ENCODE measurements at places on chromosomes 6 and 20.
A peak's percentile ranks its signal among the peaks of the same experiment; 100 is the strongest.

- DNase-seq = no peak
Observed at GRCh38 chr20:38649275-38649891, 47.8 kb downstream of the ARHGAP40 start.

DNA sequence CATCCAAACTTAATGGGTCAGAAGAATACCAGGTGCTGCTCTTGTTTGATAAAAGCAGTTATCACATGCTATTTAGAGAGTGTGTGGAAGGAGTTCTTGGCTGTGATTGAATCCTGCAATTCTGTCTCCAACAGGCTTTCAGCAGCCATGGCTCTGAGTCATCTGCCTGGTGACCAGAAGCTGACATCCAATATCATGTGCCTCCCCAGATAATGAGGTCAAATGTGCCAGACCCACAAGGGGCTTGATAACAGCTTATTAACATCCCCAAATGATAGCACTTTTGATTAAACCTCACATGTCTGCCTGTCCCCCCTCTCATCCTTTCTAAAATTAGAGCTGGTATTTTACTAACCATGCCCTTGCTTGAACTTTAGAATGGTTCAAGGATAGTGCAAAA lies 175.7 kb upstream of the PLN start:
- no peak for DNase-seq

GRCh38 chr6:163415620-163416556 lies 1.4 kb downstream of the QKI start:
- peak; percentile 30 for DNase-seq

DNA sequence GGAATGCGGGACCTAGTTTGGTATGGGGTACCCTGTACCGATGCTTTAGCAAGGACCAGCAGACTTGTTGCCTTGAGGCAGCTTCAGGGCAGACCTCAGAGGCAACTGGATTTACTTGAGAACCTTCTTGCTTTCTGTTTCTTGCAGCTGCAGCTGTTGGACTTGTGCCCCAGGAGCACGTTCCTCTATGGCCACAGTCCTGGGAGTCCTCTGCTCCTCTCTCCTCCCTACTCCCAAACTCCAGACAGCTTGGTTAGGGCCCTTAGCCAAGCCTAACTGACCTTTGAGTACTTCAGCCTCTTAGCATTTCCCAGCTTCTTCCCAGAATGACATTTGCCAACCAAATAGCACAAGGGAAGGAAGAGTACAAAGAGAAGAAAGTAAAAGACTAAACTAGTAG lies 34.7 kb downstream of the GHRH start:
- no peak for DNase-seq

GRCh38 chr6:41371992-41372831 lies 36.8 kb downstream of the NCR2 start:
- DNase-seq = no peak

DNA sequence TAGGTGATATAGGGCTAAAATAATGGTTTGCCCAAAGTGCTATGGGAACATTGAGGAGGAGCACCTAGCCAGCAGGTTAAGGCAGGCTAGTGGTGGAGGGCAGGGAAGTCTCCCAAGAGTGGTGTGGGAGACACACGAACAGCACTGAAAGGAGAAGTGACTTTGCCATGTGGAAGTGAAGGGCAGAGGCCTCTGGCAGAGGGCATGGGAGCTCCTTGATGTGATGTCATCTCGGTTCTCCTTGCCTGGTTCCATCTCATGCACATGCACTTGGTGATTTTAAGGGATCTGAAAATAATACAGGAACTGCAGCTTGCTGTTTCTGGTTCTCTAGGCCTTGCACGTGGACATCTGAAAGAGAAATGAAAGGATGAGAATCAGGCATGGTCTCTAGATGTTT lies 4.7 kb upstream of the MAP3K4 start:
- DNase-seq = no peak

- no peak for DNase-seq
Observed at GRCh38 chr6:144262470-144263369, 22.4 kb upstream of the UTRN start.

DNA sequence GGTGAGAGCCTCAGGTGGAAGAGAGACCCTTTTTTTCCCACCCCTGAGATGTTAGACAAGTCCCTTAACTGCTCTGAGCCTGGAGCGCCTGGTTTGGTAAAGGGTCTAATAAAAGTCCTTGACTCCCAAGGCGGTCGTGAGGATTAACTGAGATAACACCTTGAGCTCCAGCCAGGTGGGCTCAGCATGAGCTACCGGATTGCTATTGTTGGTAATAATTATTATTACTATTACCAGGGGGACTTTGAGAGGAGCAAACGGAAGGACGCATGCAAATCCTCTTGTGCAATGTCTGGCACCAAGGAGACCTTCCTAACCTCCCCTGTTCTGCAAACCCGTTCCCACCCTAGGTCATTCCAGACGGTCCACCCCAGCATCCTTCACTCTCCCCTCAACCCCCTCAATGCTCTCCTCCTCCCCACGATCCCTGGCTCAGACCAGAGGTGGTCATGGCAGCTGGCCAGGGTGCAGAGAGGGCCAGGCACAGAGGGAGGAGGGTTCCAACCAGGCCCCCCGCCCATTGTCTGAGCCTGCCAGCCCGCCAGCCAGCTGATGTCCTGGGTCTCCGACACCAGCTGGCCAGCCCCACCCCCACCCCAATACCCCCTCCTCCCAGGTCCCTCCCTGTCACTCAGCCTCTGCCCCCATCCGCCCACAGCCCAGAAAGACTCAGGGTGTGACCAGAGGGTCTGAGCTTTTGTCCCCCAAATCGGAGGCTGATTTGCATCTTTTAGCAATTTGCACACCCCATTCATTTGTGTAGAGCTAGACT lies 14.3 kb upstream of the CBFA2T2 start:
- DNase-seq = no peak

DNA sequence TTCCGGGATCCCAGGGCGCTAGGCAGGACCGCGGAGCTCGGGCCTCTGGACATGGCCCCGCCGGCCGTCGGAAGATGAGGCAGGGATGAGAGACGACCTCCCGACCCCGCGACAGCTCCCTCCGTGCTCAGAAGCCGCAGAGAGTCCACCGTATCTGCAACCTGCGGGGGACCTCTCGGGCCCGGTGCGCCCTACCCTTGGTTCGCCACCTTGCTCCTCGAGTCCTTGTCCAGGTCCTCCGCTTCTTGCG lies 301 bp downstream of the PPP1R3D start:
- no peak for DNase-seq

DNA sequence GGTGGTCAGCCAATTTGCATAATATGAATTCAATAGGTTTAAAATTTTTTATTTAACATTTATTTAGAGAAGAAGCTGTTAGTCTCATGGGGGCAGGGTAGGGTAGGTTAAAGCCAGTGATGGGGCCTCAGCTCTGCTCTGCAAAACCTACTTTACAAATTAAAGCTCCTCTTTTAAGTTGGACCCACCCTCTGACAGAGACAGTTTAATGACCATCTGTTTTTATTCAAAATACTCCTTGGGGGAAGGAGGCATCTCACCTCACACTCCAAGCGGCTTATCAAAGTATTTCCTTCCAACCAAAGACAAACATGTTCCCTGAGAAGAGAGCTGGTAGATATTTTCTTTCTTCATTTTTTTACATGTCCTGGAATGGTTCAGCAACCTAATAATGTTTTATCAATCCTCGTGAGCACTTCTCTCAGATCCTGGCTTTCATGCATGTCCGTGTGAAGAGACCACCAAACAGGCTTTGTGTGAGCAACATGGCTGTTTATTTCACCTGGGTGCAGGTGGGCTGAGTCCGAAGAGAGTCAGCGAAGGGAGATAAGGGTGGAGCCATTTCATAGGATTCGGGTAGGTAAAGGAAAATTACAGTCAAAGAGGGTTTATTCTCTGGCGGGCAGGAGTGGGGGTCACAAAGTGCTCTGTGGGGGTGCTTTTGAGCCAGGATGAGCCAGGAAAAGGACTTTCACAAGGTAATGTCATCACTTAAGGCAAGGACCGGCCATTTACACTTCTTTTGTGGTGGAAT lies 184.7 kb downstream of the GJA1 start:
- DNase-seq = no peak

- DNase-seq = no peak
Observed at GRCh38 chr6:85015396-85015990, 251.1 kb upstream of the TBX18 start.

DNA sequence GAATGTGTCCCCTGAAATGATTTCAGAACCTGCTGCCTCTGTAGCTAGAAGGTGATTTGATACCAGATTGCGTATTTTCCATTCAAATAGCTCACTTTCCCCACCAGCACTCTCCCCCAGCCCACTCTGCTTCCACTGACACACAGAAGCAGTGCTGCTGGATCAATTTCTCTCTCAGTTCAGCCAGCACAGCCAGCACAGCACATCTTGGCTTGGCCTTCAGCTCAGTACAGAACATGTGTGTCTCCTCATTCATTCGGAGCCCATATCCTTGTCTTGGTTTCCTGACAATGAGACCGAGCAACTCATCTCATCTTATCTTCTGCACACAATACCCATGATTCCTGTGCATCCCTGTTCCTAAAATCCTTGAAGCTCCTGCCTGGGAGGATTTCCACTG lies 33.8 kb upstream of the CD83 start:
- no peak for DNase-seq

- no peak for DNase-seq
Observed at GRCh38 chr20:4167261-4168021, 152.1 kb upstream of the RNF24 start.

- DNase-seq = peak; percentile 60
Observed at GRCh38 chr20:34515484-34516246, 557 bp upstream of the DYNLRB1 start.

DNA sequence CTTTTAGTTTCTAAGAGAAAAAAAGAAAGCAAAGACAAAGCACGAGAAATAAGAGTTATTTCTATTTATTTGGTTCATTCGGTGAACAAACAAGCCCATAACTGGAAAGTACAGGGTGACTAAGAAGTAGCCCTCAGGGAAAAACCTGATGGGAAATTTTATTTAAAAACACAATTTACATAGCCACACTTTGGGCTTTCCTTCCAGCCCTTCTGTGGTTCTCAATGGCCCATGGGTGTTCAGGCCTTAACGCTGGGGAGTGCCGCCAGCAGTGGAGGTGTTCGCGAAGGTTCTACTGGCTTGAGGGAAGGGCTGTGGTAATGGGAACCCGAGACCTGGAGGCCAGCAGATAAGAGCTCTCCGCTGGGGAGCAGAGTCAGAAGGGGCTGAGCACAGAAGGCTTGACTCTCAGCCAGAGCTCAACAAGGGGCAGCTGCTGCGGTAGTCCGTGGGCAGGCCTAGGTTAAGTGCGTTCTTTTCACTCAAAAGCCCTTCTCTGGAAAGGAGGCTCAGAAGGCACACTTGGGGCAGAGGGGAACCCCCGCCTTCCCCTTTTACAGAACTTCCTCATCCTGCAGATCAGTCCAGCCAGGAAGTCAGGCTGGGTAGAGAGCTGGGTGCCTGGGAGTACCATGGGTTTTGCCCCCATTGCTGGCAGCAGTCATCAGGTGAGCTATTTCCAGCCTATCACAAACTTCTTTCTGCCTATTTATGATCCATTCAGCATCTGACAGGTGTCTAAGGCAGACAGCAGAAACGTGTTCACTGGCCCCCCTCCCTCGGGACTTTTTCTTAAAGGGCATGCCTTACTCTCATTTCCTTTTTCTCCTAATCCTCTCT lies 8.8 kb upstream of the CD83 start:
- peak; percentile 18 for DNase-seq

GRCh38 chr6:168671863-168672546 lies 231.0 kb downstream of the SMOC2 start:
- DNase-seq = no peak

- DNase-seq = no peak
Observed at GRCh38 chr6:11921017-11921438, 91.1 kb upstream of the HIVEP1 start.

- DNase-seq = no peak
Observed at GRCh38 chr6:37238381-37238780, 19.2 kb upstream of the TBC1D22B start.

DNA sequence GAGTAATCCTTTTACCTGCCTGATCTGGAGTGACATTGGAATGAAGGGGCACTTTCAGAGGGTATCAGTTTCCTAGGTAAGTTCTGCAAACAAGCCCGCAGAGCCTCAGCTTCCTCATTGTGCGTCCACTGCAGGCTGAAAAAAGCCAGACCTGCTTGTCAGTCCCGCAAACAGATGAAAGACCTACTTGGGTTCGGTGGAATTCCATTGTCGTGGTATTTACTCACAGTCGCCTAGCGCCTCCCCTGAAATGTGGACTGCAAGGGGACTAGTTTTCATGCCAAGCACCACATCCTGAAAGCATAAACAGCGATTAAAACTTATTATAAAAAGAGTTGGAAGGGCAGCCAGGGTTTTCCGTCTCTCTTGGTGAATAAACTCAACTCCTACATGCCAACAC lies 121.5 kb downstream of the PAX1 start:
- no peak for DNase-seq

- no peak for DNase-seq
Observed at GRCh38 chr6:142842418-142843261, 102.3 kb downstream of the HIVEP2 start.

DNA sequence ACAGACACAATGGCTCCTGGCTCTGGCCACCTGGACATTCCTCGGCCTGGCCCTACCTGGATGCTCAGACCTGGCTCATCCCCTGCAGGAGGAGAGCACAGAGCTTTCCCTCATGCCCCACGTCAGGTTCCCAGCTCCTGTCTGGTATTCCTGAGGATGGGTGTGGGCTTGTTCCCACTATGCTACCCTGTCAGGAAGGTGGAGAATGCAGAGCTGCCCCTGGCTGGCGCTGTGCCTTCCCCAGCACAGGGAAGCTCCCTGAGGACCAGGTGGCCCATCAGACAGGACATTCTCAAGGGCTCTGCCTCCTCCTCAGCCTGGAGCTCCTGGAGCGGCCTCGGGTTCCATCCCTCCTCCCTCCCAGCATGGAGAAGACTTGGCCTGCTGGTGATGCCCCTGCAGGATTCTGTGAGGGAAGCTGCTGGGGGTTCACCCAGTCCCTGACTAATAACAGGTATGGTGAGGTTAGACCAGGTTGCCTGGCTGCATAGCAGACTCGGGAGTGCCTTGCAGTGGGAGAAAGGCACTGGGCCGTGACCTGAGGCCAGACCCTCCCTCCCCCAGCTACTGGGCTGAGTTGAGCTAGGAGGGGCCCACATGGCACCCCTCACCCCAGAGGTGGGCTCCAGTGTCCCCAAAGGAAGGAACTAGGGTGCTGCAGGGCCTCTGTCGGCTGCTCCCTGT lies 156.0 kb upstream of the MLN start:
- no peak for DNase-seq

GRCh38 chr6:79557673-79558467 lies 20.6 kb upstream of the LCA5 start:
- DNase-seq = no peak

DNA sequence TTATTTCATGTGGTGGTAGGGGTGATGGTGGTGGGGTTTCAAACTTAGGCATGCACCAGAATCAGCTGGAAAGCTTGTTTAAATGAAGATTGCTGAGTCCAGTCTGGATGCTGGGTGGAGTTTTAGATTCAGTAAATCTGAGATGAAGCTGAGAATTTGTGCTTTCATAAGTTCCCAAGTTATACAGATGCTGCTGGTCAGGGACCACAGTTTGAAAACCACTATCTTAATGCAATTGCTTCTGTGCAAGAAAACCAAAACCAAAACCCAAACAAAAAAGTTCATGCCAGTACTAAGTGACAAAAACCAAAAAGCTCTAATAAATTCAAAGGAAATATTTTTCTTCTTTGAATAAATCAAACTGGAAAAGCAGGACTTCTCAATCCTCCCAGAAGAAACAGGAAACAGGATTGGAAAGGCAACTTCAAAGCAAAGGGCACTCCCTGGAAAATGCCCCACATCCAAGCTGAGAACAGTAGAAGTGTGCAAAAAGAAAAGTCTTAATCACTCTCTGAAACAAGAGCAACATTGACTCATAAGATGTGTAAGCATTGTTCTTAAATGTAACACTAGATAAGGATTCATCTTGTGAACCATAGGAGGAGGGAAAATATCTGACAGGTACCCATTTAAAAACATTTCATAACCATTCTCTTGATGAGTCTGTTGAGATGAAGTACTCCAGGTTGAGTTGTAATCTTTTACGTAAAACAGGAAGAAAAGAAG lies 481.5 kb upstream of the HSF2 start:
- DNase-seq = no peak

Data from activated T-cell treated with anti-CD3 and anti-CD28 coated beads for 48 hours (primary cell).